ENCODE measurements at places on chromosomes 1 and 21.

- no peak for DNase-seq
Measured at GRCh38 chr1:39648496-39648895, 9.1 kb upstream of the HEYL start.

DNA sequence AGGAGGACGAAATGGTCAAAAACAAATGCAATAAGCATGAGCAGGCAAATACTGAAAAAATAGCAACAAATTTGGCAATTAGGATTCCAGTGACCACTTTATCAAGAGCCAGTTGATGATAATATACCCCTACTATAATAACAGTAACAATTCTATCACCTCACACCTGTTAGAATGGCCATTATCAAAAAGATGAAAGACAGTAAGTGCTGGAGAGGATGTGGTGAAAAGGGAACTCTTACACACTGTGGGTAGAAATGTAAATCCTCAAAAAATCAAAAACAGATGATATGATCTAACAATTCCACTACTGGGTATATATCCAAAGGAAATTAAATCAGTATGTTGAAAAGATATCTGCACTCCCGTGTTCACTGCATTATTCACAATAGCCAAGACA lies 114.3 kb upstream of the GFI1 start:
- no peak for DNase-seq

- peak; percentile 52 for DNase-seq
Measured at GRCh38 chr1:222644636-222644980, 26.7 kb downstream of the MIA3 start.

DNA sequence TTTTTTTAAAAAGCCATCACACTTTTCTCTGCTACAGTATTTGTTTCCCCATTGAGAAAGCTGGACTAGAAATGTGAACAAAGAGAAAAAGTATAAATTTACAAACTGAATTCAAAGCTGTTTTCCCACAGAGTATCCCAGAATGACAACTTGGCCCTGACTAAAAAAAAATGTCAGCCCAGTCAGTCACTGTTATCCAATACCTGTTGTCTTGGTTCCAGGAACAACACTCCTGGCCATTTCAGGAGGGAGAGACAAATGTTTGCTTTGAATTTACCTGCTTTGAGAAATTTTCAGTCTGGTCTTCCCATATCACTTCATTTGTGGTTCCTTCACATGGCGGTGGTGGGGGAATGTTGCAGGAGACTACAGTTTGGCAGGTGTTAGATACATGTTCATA lies 46.2 kb downstream of the COLGALT2 start:
- no peak for DNase-seq

DNA sequence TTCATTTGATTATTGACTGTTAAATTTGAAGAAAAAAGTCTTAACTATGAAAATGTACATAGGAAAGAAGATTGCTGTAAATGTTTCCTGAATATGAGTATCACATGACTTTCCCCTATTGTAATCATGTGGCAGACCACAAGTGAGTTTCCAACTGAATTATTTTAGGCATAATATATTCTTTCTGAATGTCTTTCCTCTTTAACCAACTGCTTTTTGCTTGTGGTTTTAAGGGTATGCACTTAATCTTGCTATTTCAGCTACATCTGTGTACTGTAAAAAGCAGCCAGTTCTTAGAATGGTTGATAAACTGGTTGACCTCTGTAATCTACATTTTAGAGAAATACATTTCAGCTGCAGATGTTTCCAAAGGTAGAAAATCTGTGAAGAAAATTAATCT lies 400.7 kb downstream of the NEGR1 start:
- DNase-seq, result no peak

DNA sequence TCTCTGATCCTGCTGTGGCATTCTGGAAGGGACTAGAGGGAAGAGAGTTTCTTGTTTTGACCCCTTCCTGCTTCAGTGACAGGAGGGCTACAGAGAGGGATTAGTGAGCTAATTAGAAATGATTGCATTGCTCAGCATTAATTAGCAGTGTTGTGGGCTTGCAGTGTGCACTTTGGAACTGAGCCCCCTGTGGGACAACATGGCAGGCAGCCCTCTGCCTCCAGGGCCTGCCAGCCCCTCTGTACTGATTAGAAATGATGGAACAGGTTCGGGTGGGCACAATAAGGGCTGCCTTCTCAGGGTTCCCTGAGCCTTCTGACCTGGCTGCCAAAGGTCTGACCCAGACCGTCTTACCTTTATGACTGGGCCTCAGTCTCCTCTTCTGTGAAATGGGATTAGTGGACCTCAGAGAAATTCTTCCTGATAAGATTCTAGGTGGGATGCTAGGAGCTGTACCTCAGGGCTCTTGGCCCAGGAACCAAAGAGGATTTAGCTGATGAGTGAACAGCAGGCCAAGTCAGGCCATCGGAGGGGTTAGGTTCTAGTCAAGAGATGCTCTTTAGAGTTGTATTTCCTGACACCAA lies 39.6 kb downstream of the TMEM53 start:
- no peak for DNase-seq

GRCh38 chr1:22342734-22343191 lies 108.9 kb upstream of the ZBTB40 start:
- DNase-seq, result no peak

- no peak for DNase-seq
Measured at GRCh38 chr21:26437326-26438009, 135.6 kb downstream of the CYYR1 start.

- DNase-seq, result no peak
Measured at GRCh38 chr1:203169770-203170520, 5.7 kb downstream of the MYBPH start.

- DNase-seq, result no peak
Measured at GRCh38 chr1:20982316-20982715, 194.4 kb downstream of the EIF4G3 start.

DNA sequence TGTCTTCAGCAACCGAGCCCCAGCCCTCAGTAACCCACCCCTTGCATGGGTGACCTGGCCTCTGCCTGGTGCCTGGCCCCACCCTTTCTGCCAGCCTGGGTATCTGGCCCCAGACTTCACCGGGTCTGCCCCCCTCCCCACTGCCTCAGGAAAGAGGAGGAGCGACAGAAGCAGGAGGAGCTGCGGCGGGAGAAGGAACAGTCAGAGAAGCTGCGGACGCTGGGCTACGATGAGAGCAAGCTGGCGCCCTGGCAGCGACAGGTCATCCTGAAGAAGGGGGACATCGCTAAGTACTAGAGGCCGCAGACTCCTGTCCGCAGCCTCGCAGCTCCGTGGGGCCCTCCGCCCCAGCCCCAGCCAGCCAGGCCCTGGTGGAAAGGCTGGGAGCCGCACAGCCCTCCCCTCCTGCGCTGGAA lies 6.1 kb downstream of the TNFRSF25 start:
- no peak for DNase-seq

DNA sequence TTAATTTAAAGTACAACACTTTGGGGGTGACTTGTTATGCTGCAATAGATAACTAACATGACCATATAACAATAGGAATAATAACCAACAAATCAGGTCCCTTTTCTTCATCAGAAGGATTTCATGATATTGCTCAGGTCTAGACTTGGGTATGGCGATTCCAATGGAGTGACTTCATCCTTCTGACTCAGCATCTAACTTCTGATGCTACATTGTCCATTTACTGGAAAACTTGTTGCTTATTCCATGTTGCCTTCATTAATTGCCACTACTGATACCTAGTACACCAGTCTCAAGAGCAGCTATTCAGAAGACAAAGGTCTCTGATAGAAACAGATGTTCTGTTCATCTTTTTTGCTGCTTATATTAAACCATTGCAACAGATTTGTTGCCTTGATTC lies 324.3 kb downstream of the TGFB2 start:
- no peak for DNase-seq

Data from DMS79 (cell line).